NCI-H2081 treated with DMSO at 0.1 percent for 48 hours (cell line): ENCODE measurements at places on chromosomes 7 and 10.
A peak's percentile ranks its signal among the peaks of the same experiment; 100 is the strongest.

DNA sequence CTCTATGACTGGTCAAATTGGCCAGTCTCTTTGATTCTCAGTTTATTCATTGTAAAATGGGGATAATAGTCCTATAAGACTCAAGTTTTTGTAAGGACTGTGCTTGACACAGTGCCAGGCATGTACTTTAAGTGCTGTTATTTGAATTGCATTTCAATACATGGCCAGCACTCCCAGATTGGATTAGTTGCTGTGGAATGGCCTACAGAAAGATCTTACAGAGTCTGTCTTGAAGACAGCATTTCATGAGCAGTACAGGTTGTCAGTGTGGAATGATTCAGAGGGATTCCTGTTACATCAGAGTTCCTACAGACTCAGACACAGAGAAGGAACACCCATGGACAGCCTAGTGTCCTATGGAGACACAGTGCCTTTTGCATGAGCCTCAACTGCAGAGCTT, 238.1 kb upstream of the BMPER start:
- no peak for DNase-seq

DNA sequence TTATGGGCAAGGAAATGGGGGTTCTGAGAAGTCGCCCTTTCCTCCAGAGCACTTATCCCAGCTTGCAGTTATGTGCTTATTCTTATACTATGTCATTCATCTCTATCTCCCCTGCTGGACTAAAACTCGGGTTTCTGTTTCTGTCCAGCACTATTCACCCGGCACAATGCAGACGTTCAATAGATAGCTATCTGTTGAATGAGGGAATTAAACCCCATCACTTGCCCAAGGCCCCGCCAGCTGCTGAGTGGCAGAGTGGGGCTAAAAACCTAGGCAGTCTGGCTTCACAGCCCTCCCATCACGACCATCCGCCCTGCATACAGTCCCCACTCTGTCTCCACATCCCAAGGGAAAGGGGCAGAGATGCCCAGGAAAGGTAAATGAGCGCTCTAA, 5.4 kb downstream of the SLIT1 start:
- DNase-seq: no peak

DNA sequence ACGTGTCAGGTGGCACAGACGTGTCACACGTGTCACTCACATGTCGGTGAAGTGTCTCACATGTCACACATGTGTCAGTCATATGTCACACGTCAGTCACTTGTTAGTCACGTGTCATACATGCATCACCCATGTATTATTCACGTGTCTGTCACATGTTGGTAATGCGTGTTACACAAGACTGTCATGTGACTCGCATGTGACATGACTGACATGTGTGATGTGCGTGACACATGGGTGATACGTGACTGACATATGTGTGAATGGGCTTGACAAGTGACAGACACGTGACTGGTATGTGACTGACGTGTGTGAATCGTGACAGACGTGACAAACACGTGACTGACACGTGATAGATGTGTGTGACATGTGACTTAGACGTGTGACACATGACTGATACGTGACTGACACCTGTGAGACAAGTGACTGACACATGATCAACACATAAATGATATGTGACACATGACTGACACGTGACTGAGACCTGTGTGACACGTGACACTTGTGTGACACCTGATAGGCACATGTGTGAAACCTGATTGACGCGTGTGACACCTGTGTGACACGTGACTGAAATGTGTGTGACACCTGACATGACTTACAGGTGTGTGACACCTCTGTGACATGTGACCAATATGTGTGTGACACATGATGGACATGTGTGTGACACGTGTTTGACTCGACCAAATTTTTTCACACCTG, 56.1 kb downstream of the ZNF92 start:
- DNase-seq: no peak

DNA sequence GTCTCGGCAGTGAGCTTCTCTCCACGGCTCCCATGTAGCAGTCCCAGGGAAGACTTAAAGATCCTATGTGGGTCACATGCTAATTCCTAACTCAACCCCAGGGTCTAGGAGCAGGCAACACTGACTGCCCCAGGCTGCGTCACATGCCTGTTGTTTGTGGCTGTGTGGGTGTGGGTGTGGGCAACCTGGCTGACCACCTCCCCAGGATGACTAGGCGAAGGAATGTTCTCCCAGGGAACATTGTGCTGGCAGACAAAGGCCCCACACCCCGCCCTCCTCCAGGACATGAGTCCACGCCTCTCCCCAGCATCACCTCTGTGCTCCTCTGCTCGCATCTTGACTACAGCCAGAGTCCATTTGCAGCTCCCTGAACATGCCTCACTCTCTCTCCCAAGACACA, 30.3 kb downstream of the SLC29A3 start:
- DNase-seq: no peak

DNA sequence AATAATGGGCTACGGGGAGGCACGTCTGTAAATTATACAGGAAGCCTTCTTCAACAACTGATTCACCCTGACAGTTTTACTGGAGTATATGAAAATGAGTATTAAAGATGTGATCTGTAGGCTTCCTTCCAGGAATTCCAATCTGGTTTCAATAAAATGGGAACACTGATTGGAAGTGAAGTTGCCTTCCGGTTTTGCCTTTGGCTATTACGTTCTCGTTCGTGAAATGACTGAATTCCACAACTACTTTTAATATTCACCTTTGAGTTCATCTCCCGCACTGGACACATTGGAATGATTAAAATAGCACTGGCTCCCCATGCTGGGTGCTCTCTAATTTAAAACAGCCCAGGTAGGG, 350.1 kb upstream of the MKI67 start:
- no peak for DNase-seq

- DNase-seq: no peak
Observed at GRCh38 chr7:41098846-41099245, 604.0 kb downstream of the INHBA start.

DNA sequence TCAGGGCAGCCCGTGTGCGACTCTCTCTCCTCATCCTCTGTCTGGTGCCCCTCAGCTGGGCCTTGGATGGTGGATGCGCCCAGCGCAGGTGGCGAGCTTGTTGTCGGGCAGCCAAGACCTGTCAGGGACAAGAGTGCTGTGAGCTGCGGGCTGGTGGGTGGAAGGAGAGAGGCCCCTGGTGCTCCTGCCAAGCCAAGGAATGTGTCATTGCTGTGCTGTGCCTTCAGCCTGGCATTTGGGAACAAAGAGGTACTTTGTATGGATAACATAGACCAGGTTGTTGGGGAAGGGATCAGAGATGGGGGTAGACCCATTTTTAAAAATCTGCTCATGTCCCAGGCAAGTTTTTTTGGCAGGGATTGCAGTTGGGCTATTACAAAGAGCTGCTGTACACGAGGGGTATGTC, 120.9 kb downstream of the PKD1L1 start:
- no peak for DNase-seq

DNA sequence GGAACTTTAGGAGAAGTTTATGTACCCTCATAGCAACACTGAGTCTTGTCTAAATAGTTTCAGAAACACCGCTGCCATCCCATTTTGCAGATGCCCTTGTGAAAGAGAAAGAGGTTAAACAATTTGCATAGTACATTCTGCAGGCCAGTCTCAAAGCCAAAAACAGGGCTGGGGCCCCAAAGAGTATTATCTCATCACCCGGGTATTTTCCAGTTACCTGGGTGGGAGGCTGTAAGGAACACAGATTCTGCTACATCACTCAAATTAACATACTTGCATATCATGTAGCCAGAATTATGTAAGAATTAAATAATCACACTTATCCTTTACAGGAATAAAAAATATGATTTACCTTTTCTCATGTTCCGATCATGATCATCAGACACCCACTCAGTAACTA, 3.1 kb upstream of the FAM171A1 start:
- DNase-seq: no peak

- no peak for DNase-seq
Observed at GRCh38 chr7:155609185-155609584, 35.3 kb upstream of the RBM33 start.

GRCh38 chr7:85703251-85704010, 516.6 kb upstream of the SEMA3D start:
- no peak for DNase-seq

DNA sequence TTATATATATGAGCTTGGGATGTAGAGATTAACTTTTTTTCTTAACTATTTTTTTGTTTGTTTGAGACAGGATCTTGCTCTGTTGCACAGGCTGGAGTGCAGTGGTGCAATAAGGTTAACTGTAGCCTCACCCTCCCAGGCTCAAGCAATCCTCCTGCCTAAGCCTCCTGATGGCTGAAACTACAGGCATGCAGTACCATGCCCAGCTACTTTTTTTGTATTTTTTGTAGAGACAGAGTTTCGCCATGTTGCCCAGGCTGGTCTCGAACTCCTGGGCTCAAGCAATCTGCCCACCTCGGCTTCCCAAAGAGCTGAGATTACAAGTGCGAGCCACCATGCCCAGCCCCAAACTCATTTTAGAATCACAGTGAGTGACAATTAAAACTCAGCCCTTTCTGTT, 105.2 kb downstream of the CUBN start:
- DNase-seq: no peak

GRCh38 chr10:80161321-80162083, 29.0 kb downstream of the PLAC9 start:
- DNase-seq: no peak

GRCh38 chr7:116576350-116577319, 51.8 kb downstream of the CAV1 start:
- DNase-seq: no peak

DNA sequence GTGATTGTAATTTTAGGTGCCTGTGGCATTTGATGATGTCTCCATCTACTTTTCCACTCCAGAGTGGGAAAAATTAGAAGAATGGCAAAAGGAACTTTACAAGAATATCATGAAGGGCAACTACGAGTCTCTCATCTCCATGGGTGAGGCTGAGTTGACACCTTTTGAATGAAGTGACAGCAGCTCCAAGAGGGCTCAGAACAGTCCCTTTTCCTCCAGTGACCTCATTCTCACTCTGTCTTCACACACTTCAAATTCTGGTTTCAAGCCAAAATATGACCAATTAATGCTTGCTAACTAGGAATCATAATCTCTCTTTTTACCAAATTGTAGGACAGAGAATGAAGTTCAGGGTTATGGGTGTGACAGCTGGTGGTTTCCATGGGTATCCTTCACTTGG, 18.9 kb downstream of the ZNF398 start:
- no peak for DNase-seq

GRCh38 chr7:25762511-25763462, 389.2 kb upstream of the NFE2L3 start:
- DNase-seq: no peak

DNA sequence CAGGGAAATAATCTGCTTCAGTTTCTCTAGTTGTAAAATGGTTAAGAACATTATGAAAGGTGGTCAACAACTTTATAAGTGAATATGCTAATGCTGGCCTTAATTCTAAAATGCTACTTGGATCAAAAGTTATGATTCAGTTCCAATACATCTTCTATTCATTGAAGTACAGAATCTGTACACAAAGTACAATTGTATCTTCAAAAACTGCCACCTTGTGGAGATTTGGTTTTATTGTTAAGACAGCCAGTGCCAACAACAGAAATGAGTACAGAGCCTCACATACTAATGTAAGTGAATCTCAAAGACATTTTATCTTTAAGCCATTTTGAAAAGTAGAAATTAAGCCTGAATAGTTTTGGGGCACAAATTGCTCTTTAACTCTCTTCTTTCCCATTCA, 194.0 kb downstream of the CFTR start:
- no peak for DNase-seq

- peak; percentile 3 for DNase-seq
Observed at GRCh38 chr7:134546955-134547354, 2.0 kb upstream of the AKR1B15 start.

DNA sequence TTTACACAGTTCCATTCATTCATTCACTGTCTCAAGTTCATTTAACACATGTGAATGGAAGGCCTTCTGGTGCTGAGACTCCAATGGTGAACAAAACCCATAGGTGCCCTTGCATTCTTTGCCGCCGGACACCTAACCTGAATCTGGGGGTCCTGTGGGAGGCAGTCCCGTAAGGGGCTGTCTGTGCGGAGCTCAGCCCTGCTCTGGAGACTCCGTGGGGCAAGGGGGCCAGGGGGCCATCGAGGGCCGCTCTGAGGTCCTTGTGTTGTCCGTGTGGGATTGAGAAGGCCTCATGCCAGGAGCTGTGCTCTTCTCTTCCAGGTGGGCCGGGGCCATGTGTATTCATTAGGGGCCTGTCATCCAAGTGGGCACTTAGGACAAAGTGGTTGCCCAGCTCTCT, 15.3 kb downstream of the PTPRE start:
- no peak for DNase-seq

DNA sequence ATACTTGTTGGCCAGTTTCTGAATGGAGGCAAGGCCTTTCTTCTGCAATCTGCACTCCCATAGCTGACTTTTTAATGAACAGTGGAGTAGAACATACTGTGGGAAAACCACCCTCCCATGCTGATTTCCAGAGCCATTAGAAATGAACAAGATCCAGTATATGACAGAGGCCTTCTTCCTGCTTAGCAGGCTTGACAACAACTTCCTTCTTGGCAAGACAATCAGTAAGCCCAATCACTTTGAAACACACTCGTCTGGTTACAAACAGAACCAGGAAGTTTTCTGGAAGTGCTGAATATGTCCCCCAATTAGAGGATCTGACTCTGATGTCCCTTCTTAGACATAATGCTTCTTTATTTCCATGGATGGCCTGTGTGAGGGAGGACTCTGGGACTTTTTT, 103.4 kb downstream of the SAMD9 start:
- DNase-seq: no peak

GRCh38 chr10:85524001-85524666, 842.5 kb downstream of the GRID1 start:
- no peak for DNase-seq

DNA sequence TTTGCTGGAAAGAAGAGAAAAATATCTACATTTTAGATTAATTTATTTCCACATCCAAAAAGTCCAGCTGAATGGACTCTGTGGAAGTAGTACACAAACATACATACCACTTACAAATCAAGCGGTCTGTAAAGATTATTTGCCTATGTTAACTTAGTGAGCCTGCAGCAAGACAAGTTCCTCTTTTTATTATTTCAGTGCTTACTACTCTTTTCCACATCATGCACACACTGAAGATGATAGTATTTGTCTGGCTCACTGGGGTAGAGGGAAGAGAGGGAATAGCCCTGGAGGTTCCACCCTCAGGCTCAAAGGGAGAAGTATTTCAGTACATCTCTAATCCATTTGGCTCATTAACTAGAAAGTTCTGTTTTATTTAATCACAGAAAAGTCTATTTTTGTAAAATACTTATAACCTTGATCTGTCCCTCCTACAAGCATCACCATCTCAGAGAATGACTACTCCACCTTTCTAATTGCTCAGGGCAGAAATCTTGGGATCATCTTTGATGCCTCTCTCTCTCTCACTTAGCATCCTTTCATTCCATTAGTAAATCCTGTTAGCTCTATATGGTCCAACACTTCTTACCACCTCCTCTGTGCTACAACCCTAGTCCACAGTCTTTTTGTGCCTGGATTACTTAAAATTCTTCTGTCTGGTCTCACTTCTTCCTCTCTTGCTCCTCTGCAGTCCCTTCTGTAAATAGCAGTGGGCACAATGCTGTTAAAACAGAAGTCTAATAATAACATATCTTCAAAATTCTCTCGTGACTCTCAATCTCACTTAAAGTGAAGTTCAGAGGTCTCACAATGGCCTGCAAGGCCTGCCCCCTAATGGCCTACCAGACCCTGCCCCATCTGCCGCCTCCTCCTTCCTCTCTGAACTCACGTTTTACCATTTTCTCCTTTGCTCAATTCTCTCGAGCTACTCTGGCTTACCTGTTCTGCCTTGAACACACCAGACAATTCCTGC, 64.3 kb upstream of the CCDC6 start:
- DNase-seq: no peak

- no peak for DNase-seq
Observed at GRCh38 chr10:123906296-123906695, 14.7 kb upstream of the CPXM2 start.

GRCh38 chr7:123204206-123204835, 4.6 kb upstream of the SLC13A1 start:
- DNase-seq: no peak
